ENCODE measurements at places on chromosomes 6 and 20. TPM values are rescaled to one million over a fixed set of nuclear protein-coding genes. Genes with fewer than 3 reads are reported as not detected.

BMP7 gene
- not detected for total RNA-seq

C20orf144 gene
- 0.27 TPM for total RNA-seq

PGBD1 gene
- total RNA-seq, result 4.6 TPM

ZSCAN31 gene
- total RNA-seq, result 7.5 TPM

GPR6 gene
- total RNA-seq, result not detected

RFX6 gene
- not detected for total RNA-seq

MYH7B gene
- total RNA-seq, result 0.54 TPM

DNA sequence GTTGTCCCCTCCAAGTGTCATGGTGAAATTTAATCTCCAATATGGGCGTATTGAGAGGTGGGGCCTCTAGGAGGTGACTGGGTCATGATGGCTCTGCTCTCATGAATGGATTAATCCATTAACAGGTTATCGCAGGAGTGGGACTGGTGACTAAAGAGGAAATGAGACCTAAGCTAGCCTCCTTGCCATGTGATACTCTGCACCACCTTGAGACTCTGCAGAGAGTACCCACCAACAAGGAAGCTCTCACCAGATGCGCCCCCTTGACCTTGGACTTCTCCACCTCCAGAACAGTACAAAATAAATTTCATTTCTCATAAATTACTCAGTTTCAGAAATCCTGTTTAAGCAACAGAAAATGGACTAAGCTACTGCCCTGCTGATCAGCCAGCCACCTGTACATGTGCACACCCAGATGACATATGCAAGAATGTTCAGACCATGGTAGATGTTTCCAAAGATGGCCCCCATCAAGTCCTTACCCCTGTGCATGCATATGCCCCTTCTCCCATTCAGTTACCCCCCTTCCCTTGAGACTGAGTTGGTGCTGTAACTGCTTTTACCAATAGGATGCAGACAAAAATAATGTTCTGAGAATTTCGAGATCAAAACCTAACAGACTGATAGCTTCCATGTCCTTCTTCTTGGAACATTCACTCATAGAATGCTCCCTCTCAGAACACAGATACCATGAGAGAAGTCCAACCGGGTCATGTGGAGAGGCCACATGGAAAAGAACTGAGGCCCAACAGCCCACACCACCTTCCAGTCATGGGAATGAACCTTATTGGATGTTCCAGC is 28.4 kb downstream of the MAP3K5 start:
- DNase-seq, result no peak

DNA sequence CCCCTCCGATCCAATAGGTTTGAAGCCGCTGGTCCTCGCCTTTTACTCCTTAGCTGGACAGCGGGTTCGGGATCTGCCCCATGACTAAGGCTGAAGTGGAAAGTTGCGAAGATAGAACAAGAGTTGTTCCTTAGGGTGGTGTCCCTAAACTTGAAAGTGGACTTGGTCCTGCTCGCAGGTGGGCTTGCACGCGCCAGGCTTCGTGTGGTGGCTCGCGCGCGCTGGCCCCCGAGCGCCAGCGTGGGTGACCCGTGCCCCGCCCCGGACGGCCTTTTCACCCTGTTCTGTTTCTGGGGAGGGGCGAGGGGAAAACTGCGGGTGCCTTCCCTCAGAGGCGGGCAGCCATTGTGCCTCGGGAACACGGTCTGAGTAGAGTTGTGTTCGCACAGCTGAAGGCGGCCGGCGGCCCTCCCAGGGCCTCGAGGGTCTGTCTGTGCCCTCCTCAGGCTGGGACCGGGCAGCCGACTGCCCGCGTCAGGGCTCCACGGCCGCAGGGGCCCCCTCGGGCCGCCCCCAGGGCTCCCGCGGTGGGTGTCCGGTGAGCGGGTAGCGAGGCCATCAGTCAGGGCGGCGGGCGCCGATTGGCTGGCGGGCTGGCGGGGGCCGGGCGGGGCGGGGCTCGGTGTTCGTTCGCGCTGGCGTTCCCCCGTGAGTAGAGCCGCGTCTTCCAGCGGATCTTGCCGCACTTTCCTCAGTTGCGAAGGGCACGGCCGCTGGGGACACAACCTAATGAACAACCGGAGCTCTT is 33.0 kb downstream of the RREB1 start:
- peak; percentile 58 for DNase-seq

GRCh38 chr6:48069280-48069679 is 41.7 kb downstream of the PTCHD4 start:
- peak; percentile 8 for DNase-seq

- DNase-seq, result no peak
Observed at GRCh38 chr6:157381631-157382621, 936 bp downstream of the ZDHHC14 start.

DNA sequence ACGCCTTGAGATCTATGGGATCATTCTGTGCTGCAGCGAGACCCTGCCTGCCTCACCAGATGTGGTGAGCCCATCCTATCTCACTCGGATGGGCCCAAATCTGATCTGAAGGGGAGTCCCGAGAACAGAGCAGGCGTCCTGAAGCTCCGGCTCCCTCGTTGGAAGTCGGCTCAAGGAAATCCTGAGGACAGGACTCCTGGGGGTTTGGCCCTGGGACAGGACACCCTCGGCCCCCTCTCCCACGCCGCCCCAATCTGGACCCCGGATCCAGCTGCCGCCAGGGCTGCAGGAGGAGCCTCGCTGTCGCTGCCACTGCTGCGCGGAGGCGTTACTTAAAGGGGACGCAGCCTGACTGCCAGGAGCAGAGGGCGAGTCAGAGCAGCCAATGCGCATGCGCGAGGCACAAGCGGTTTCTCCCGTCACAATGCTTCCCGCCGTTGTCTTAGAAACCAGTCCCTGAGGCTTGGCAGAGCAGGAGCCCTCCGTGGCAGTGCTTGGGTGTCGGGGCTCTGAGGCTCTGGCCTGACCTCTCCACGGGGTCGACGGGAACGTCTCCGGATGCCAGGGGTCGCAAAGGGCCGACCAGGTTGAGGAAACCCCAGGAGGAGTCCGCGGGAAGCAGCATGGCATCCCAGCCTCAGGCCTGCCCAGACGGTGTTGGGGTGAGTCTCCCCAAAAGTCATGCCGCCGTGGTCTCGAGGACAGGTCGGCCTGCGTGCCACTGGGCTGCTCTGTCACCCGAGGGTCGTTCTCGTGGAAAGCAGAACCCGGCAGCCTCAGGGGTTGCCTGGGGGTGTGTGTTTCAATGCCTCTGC is 1567.8 kb upstream of the DEFB115 start:
- DNase-seq, result no peak

GRCh38 chr20:4545526-4545925 is 176.2 kb upstream of the PRND start:
- no peak for DNase-seq

DNA sequence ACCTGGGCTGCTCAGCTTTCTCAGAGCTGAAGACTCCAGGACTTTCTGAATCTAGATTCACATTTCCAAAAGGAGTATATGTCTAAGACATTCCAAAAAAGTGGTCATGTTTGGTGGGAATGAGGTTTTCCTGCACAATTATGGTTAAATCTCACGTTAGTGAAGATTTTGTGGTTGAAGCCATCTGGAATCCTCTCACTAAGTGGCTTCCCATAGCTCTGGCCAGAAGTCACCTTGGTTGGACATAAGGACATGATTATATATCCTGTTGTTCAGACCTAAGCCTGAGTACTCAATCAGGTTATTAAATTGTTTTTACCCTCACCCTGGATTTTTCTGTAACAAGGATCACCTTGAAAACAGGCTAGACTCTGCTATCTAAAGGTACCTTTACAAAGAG is 176.1 kb upstream of the PLN start:
- DNase-seq, result no peak

DNA sequence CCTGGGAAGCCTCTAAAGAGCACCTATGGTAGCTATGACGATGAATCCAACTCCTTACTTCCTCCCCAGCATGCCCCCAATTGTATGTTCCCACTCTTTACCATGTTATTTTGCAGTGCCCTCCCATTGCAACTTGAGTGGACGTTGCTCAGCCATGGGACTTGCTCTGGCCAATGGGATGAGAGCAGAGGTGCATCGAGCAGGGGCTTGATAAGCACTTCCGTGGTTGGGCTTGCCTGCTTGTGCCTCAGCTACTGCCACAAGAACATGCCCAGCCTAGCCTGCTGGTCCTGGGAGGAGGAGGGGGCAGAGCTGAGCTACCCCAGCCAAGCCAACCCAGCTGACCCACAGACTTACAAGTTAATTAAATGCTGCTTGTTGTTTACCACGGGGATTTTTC is 71.1 kb upstream of the CTNNBL1 start:
- DNase-seq, result no peak

All from hematopoietic multipotent progenitor cell (in vitro differentiated cells).